Vagina (tissue), 2 donors: ENCODE measurements at places on chromosomes 6 and 20.

- DNase-seq = no peak
Measured at GRCh38 chr20:5877128-5877527, 73.2 kb downstream of the TRMT6 start.

- DNase-seq = no peak
Measured at GRCh38 chr6:133301835-133302234, 60.7 kb downstream of the EYA4 start.

DNA sequence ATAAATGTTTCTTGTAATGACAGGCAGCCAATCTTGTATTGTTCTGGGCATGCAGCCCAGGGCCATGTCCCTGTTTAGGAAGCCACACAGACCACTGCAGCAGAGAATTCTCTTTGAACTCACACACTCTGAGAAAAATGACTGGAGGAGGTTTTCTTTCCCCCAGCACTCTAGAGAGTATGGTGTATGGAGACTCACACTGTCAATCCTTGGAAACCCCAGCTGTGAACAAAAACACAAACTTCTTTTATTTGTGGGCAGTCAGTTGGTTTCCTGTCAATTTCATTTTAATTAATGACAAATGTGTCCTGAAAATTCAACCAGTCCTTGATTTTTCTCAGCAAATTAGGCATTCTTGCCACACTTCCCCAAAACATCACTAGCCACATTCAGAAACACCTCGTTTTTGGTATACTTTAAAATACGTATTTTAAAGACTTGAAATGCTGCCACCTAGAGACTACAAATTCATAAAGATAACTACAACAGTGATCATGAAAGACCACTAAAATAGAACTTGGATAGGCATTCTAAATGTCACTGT is 52.9 kb upstream of the UFL1 start:
- DNase-seq = no peak

GRCh38 chr20:51196991-51197651 is 174.2 kb upstream of the KCNG1 start:
- no peak for DNase-seq

- no peak for DNase-seq
Measured at GRCh38 chr6:90989763-90990162, 402.9 kb upstream of the MAP3K7 start.

- no peak for DNase-seq
Measured at GRCh38 chr6:30830438-30830837, 53.9 kb upstream of the DDR1 start.
